Thyroid gland (tissue), 4 donors: ENCODE measurements at places on chromosomes 2 and 18. TPM values are rescaled to one million over a fixed set of nuclear protein-coding genes. Genes with fewer than 3 reads are reported as not detected.

Gene NAT8
- not detected for total RNA-seq

Gene CDH7
- total RNA-seq: not detected

Gene LYG2
- total RNA-seq: not detected

Gene DPP10
- total RNA-seq: 1.3 TPM

Gene KCNJ13
- 4.2 TPM for total RNA-seq

DNA sequence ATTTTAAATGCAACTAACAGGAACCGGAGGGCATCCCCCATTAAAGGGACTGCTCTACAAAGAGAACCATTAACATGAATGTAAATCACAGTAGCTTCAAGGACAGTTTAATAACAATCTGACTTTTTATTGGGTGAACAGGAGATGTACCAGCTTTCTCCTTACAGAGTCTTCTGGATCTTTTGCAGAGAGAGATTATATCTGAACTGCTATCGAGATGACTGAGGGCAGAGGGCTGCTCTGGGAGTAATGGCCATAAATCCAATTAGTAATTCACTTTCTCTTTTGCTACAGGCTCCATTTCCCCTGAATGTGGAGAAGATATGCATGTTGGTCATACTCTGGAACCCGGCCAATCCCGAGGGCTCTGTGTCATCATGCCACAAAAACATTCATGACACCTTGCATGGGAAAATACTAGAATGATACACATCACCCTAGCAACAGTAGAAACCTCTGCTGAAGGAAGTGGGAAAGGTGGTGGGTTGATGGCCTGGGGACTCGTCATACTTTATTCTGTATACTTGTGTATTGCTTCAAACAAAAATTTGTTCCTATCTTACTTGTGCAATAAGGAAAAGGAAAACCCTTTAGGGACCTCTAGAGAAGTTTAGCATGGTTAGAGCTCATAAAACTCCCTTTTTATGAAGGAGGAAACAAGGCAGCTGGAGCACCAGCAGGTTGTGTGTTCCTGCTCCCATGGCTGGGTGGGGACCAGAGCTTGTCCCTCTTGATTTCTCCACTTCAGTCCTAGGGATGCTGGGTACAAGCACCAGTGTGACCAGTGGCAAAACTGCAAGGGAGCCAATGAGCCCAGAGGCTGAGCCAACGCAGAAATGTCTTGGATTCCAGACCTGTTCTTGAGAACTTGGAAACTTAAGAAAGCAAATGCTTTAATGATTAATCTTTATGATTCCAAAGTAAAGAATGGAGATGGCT, 26.0 kb downstream of the CTAGE1 start:
- no peak overlapping the region for H3K4me3 ChIP-seq
- H3K4me1 ChIP-seq: no peaks in the 10 kb centered on the region
- H3K27ac ChIP-seq: no peak overlapping the region

DNA sequence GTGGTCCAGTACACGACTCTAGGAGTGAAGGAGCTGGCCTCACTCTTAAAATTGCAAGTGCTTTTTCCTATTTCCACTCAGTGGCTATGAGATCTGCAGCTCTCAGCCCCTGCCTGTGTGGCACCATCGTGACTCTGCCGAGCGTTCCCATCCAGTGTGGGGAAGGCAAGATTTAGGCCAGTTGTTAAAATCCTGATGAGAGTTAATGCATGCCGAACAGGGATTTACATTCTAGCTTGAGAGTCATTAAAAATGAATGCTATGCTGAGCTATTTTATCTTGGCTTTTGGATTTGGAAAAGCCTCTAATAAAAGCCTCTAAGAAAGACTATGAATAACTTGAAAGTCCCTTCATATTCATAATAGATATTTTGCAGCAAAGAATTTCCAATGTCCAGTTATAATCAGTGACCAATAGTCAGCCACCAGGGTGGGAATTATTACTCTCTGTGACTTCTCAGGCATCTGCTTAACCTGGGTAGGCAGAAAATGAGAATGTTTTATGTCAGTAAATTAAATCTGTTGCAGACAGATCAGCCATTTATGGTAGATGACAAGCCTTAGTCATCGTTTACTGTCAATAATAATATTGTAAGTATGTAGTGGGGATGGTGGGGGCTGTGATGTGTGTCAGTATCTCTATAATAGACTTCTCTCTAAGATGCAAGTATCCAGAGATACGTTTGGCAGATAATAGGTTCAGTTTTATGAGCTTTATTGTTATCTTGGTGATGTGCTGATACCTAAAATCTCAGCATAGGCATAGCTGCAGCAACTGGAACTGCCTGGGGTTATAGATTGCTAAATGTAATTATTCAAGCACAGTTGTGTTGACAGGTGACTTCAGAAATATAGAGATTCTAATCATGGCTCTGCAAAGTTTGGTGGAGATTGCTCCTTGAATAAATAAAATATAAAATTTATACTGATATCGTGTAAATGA, 207.8 kb downstream of the SOCS6 start:
- no peak overlapping the region for H3K27ac ChIP-seq
- no peak overlapping the region for H3K4me3 ChIP-seq
- no peaks in the 10 kb centered on the region for H3K36me3 ChIP-seq
- H3K4me1 ChIP-seq: no peaks in the 10 kb centered on the region
- DNase-seq: no peak
- H3K27me3 ChIP-seq: no peaks in the 10 kb centered on the region

DNA sequence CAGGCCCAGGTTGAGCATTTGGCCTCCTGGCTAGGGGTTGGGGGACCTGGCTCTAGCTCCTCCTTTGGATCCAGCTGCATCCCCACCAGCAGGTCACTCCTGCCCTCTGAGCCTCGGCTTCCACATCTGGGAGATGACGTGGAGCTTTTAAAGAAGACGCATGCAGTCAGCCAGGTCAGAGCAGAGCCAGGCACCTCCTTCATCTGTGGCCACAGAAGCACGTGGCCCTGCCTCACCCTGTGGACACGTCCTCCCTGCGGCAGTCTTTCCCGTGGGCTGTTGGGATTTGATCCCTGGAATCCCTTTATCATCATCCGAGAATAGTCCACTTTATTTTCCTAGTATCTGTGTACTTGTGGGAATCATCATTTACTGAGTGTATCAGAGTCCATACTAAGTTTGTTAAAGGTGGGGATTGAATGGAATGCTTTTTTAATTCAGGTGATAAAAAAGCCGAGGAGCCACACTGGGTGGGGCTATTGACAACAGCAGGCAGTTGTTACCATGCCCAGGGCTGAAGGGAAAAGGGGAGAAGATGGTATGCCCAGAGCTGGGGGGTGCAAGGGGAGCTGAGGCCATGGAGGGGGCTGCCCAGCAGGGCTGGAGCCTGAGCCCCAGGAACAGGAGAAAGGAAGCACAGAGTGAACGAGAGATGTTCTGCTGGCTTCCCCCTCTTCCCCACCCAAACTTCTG, 170.1 kb downstream of the LAMA1 start:
- H3K27ac ChIP-seq: no peak overlapping the region
- H3K27me3 ChIP-seq: no peaks in the 10 kb centered on the region
- no peaks in the 10 kb centered on the region for H3K36me3 ChIP-seq
- no peak for DNase-seq
- no peaks in the 10 kb centered on the region for H3K4me1 ChIP-seq

DNA sequence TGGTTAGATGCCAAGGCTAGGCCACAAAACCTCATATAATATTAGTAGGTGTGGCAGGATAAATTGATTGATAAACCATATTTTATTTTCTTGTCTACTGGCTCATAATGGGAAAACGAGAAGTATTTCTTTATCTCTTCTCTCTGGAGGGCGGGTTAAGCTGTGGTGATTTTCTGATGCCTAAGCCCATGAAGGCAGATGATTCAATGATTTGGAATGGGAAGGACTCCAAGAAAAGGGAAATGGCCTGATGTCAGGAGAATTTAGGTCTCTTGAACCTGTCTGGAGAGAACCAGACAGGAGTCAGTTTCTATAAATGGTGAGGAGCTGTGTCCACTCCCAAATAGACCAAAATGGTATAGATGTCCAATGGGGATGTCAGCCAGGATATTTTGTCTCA, 18.7 kb upstream of the MAP4K3 start:
- DNase-seq: no peak
- no peaks in the 10 kb centered on the region for H3K36me3 ChIP-seq
- H3K4me1 ChIP-seq: no peaks in the 10 kb centered on the region
- no peak overlapping the region for H3K4me3 ChIP-seq

DNA sequence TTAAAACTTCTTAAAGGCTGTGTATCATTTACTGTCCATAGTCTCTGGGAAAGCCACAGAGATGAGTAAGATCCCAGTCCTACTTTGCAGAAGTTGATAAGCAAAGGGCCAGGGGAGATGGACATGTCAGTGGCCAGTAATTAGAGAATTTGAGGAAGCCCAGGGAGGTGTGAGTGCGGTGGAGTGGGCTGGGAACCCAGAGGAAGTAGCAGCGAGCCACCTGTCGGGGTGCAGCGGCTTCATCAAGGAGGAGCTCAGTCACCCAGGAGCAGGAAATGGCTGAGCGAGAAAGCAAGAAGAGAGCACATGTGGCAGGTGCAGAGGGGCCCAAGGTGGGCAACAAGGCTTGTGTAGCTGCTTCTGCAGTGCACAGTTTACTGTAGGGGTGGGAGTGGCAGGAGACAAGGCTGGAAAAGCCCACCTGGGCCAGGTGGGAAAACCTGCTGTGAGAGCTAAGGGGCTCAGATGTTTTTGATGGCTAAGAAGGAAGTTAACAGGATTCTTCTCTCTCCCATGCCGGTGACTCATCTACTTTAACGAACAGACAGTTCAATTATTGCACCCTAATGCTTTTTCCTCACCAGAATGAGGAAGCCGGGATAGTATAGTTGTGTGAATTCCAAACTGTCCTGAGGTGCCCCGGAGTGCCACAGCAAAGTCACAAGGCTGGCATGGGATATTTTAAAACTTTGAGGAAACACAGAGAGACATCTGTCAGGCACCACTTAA, 34.8 kb upstream of the MGAT5 start:
- no peak overlapping the region for H3K4me3 ChIP-seq
- no peaks in the 10 kb centered on the region for H3K36me3 ChIP-seq
- no peak for DNase-seq
- no peaks in the 10 kb centered on the region for H3K27me3 ChIP-seq
- H3K4me1 ChIP-seq: peaks cover 5% of the 10 kb centered on the region
- no peak overlapping the region for H3K27ac ChIP-seq

DNA sequence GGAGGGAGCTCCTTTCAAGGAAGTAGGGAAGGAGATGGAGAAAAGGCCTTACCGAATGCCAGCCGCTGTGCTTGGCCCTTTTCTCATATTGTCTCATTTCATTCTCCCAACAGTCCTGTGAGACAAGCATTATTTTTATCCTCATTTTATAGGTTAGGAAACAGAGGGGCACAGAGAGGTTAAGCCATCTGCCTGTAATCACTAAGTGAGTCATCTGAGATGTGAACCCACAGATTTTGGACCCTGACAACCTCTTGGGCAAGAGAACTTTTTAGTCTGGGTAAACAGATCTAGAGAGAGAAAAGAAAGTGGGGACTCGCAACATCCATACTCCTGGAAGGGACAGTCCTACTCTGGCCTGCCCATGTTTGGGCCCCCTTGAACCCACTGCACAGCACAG, 91.7 kb upstream of the LCLAT1 start:
- H3K27ac ChIP-seq: peak overlapping the region; percentile 43
- H3K36me3 ChIP-seq: no peaks in the 10 kb centered on the region
- H3K4me3 ChIP-seq: no peak overlapping the region
- no peaks in the 10 kb centered on the region for H3K27me3 ChIP-seq

DNA sequence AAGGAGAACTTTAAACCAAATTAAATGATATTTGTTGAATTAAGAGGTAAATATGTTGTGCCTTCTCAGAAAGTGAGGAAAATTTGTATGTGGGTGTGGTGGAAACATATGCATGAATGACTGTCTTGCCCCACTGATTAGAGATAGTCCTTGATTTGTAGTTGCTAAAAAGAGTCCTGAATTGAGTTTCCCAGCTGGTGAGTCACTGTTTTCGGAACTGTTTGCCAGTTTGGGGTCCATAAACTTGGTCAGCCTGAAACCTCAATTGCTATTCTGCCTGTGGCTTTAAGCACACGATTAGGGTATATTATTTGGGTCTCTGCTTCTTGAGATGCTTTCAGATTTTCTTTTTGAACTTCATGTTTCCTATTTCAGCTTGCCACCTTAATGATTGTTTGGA, 53.3 kb downstream of the PIKFYVE start:
- H3K27me3 ChIP-seq: no peaks in the 10 kb centered on the region
- peak overlapping the region; percentile 12 for H3K27ac ChIP-seq
- H3K4me1 ChIP-seq: peaks cover 23% of the 10 kb centered on the region
- peaks cover 17% of the 10 kb centered on the region for H3K36me3 ChIP-seq

GRCh38 chr2:70921031-70921430, 14.7 kb upstream of the ATP6V1B1 start:
- H3K4me3 ChIP-seq: no peak overlapping the region
- H3K36me3 ChIP-seq: no peaks in the 10 kb centered on the region
- no peaks in the 10 kb centered on the region for H3K4me1 ChIP-seq
- no peak for DNase-seq

- no peak overlapping the region for H3K4me3 ChIP-seq
- peaks cover 9% of the 10 kb centered on the region for H3K4me1 ChIP-seq
- no peaks in the 10 kb centered on the region for H3K27me3 ChIP-seq
- no peak overlapping the region for H3K27ac ChIP-seq
- DNase-seq: no peak
These were observed 321.9 kb upstream of the GALNT5 start for GRCh38 chr2:156935616-156936015.
